HFFc6 (cell line): ENCODE measurements at places on chromosomes 12 and 14. TPM values are rescaled to one million over a fixed set of nuclear protein-coding genes. Genes with fewer than 3 reads are reported as not detected.

DNA sequence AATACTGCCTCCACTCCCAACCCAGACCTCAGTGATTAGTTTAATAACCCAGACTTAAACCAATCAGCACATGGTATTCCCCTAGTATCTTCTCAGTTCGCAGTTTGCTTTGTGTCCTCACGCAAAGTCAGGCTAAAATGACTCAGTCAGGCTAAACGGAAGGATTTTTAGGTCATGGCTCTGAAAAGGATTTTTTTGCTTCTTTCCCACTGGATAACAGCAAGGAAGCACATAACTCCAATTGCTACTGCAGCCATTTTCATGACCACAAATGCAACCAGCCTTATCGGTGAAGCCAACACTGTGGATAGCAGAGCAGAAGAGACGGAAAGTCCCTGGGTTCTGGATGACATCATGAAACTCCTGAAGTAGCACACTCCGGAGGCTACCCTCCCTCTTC lies 67.7 kb downstream of the ZC3H14 start:
- H3K4me1 ChIP-seq = no peaks in the 10 kb centered on the region
- no peaks in the 10 kb centered on the region for H3K27me3 ChIP-seq
- no peak overlapping the region for H3K4me3 ChIP-seq
- H3K36me3 ChIP-seq = peaks cover 8% of the 10 kb centered on the region; the same call in 1 of the 2 replicates
- H3K27ac ChIP-seq = no peak overlapping the region
- DNase-seq = no peak

DNA sequence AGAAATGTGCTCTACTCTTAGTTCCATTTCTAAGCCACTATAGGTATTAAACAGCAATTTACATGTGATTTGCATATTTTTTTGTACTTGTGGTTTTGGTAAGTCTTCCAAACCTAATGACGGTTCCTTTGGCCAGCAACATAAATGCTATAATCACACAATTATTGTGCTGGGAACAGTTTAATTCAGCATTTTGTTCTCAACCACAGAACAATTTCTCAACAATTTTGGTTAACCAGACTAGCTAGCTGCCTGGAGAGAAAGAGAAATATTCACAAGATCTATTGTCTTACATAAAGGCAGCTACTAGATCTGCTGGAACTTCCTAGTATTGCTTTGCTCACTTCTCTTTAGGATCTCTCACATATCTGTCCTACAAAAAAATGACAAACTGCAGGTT lies 265.3 kb downstream of the SOX5 start:
- no peaks in the 10 kb centered on the region for H3K4me1 ChIP-seq
- no peak overlapping the region for H3K27ac ChIP-seq
- no peak overlapping the region for H3K4me3 ChIP-seq
- DNase-seq = no peak

GRCh38 chr14:91872517-91873470 lies 5.5 kb upstream of the TC2N start:
- H3K36me3 ChIP-seq = peaks cover 48% of the 10 kb centered on the region
- H3K27ac ChIP-seq = no peak overlapping the region
- no peak for DNase-seq
- H3K4me1 ChIP-seq = peaks cover 7% of the 10 kb centered on the region; the same call in 1 of the 2 replicates
- no peak overlapping the region for H3K4me3 ChIP-seq

Gene MEG3
- total RNA-seq = 156 and 255 TPM in 2 replicates

Gene COCH
- not detected in 3 replicates for total RNA-seq

Gene CHGA
- not detected in 3 replicates for total RNA-seq

Gene LRRIQ1
- total RNA-seq = not detected in 3 replicates
